ENCODE measurements at places on chromosomes 2 and 18. TPM values are rescaled to one million over a fixed set of nuclear protein-coding genes. Genes with fewer than 3 reads are reported as not detected.

Gene GKN2
- not detected for total RNA-seq

Gene GPC1
- 235 TPM for total RNA-seq

DNA sequence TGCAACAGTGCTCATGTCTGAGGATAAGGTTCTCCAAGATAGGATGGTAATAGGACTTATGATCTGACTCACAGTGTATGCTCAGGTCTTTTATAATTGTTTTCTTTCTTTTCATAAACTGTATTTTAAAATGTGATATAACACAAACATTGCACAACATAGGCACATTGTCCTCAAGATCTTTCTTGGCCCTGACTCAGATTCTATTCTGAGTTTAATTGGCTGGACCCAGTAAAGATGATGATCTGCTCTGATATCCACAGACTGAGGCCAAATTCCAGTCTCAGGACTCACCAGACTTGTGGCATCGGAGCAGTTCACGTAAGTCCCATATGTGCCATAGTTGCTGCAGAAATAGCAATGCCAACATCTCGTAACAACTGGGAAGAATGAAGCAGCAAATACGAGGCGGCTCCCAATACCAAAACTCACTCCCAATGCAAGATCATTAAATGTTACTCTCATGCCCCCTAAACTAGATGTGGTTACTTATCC, 448.9 kb upstream of the SLC14A2 start:
- no peak for DNase-seq

- no peak for DNase-seq
Measured at GRCh38 chr2:61900281-61900680, 5.2 kb upstream of the COMMD1 start.

GRCh38 chr2:208015475-208015874, 9.9 kb downstream of the PLEKHM3 start:
- DNase-seq: no peak

GRCh38 chr18:32048507-32049091, 30.0 kb downstream of the RNF125 start:
- DNase-seq: no peak

DNA sequence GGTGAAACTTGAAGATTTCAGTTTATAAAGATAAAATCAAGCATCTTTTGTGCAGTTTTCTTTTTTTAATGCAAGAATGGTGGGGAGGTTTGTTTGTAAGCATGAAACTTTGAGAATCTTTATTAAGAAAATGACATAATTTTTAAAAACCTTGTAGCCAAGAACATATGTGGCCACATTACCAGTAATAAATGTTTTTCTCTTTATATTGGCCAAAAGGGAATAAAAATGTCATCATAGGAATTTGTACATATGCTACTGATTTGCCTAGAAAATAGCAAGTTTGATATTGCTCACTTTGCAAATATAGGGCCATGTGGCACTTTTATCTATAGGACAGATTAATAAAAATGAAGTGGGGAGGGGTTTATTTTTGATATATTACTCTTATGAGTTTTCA, 25.6 kb downstream of the METTL21A start:
- no peak for DNase-seq

- DNase-seq: no peak
Measured at GRCh38 chr2:53473236-53473635, 294.4 kb upstream of the CHAC2 start.

GRCh38 chr2:209323738-209324137, 100.1 kb upstream of the MAP2 start:
- no peak for DNase-seq

DNA sequence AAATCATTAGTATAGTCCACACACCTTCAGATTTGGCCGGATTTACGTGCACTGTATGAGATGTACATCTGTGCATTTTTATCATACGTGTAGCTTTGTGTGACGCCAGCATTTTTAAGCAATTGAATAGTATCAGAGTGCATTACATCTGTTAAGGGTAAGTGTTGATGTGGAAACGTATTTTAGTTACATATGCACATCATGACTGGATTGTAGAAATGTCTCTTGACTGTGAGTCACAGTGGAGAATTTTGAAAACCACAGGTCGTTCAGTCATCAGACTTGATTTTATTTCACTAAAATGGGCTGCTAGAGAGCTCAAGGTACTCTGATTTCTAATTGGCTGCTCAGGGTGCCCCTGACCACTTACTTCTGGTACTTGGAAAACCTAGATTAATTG, 5.4 kb upstream of the GPBAR1 start:
- no peak for DNase-seq

GRCh38 chr18:59470561-59471121, 111.6 kb upstream of the LMAN1 start:
- DNase-seq: peak; percentile 69

DNA sequence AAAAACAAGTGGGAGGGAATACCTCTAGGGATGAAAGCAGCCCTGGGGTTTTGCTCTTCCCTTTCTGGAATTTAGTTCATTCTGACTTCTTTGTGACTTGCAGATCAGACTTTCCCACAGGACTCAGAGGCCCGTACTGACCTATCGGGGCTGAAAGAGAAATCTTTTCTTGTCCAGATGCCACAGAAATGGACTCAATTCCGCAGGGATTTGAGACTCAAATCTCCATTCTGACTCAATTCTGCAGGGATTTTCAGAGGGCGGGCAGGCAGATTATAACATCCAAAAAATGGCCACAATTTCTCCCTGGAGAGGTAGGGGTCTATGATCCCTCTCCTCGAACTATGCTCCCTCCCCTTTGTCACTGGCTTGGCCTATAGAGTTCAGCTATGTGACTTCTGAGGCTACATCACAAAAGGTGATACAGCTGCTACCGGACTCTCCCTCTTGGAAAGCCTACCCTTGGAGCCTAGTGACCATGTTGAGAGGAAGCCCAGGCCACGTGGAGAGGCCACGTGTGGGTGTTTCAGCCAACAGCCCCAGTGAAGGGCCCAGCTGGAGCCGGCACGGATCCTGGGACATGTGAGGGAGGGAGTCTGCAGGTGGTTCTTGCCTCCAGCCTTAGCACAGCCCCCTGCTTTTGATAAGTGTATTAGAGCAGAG, 4.8 kb upstream of the EFHD1 start:
- peak; percentile 78 for DNase-seq

DNA sequence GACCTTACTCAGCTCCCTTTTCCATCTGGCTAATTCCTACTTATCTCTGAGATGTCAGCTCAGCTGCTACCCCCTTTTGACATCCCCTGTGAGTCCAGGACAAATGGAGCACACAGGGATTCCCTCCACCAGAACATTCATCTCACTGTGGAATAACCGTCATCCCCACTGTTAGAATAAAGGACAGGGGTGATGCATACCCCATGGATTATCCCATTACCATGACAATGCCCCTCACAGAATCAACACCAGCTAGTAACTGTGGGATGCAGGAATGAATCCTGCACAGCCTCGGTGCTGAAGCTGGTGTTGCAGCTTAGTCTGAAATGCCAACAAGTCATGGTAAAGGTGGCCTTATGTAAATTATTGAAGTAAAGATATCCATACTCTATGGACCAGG, 624.8 kb upstream of the RAB6C start:
- no peak for DNase-seq
